ENCODE measurements at places on chromosomes 5 and 9.
A peak's percentile ranks its signal among the peaks of the same experiment; 100 is the strongest.

GRCh38 chr5:18102733-18103132 is 468.5 kb downstream of the TAF11L14 start:
- DNase-seq = no peak

- no peak for DNase-seq
Observed at GRCh38 chr5:132013711-132014110, 2.3 kb upstream of the ACSL6 start.

DNA sequence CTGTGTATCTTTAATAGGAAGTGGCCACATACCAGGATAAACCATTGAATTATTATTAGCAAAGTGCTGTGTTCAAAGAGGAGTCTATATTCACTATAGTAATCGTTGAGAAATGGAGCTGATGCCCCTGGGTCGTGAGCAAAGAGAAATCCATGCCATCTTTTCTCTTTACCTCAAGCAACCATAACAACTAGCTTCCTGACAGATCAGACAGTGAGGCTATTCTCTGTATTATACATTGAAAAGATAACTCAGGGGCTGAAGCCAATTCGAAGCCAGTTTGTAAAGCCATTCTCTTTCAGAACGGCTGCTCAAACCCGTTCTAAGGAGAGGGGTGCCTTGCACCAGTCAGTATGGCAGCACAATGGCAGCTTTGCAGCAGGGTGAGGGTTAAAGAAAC is 680.6 kb downstream of the SEMA5A start:
- no peak for DNase-seq

GRCh38 chr9:129640086-129640870 is 1.7 kb downstream of the ASB6 start:
- DNase-seq = no peak

GRCh38 chr5:96434201-96434645 is 1.2 kb upstream of the PCSK1 start:
- DNase-seq = peak; percentile 47

- no peak for DNase-seq
Observed at GRCh38 chr5:32116574-32117313, 57.4 kb downstream of the GOLPH3 start.

- DNase-seq = peak; percentile 49
Observed at GRCh38 chr5:158819840-158820620, 279.7 kb downstream of the EBF1 start.

DNA sequence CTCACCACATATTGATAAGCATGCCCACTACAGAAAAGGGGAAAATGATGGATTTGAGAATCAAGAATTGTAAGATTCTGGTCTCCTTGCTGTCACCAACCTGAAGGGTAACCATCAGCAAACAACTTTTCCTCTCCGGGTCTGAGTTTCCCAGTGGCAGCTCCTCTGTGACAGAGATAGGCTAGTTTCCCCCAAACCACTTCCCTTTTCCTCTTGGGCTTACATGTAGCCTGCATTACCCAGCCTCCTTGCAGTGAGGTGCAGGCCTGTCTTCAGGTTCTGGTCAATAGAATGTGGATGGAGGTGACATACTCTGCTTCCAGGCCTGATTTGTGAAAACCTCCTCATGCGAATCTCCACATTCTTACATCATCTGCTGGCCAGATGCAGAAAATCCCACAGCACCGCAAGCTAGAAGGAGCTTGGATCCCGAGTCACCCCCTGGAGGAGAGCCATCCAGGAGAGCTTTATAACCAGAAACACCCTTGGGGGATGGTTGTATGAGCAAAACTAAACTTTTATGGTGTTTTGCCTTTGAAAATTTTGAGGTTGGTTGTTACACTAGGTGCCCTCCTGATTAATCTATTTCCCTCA is 206.1 kb downstream of the RGS3 start:
- DNase-seq = no peak

DNA sequence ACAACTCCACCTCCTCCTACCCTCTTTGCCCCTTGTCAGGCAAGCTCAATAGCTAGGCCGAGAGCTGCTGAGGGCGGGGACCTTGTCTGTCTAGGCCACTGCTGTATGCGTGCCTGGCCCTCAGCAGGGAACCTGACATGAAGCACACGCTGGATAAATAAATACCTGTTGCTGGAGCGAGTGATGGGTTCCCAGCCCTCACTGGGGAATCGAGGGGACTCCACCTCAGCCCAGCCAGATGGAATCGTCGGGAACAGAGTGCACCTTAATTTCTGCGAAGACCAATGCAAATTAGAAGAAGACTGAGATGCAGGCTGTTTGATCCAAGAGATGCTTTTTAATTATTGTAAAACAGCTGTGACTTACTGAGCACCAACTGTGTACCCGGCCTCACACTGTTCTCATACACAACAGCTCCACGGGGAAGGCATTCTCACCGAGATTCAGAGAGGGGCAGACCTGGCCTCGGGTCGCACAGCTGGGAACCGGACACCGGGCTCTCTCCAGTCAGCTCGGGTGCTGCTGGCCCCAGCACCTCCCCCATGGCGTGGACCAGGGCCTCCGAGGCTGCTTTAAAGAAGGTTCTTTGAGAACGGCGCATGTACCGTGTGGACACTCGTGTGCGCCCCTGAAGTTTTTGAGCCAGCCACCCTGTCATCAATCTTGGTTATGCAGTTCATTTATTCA is 109.7 kb upstream of the IER5L start:
- no peak for DNase-seq

DNA sequence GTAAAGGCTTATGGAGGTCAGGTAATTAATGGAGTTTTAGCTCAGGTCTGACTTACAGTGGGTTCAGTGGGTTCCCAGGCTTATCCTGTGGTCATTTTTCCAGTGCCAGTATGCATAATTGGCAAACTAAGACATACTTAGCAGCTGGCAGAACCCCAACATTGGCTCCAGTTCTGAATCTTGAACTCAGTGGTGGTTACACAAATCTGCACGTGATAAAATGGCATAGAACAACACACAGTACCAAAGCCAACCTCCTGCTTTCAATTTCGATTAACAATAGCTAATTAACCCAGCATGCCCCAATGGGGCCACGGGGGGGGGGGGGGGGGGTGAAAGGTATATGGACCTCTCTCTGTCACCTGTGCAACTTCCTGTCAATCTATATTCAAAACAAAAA is 19.0 kb upstream of the BARX1 start:
- no peak for DNase-seq

GRCh38 chr9:113609562-113610318 is 146.2 kb downstream of the RGS3 start:
- DNase-seq = no peak

GRCh38 chr5:28880936-28881335 is 1842.5 kb upstream of the CDH9 start:
- DNase-seq = no peak

GRCh38 chr9:22415941-22416691 is 30.5 kb upstream of the DMRTA1 start:
- no peak for DNase-seq

DNA sequence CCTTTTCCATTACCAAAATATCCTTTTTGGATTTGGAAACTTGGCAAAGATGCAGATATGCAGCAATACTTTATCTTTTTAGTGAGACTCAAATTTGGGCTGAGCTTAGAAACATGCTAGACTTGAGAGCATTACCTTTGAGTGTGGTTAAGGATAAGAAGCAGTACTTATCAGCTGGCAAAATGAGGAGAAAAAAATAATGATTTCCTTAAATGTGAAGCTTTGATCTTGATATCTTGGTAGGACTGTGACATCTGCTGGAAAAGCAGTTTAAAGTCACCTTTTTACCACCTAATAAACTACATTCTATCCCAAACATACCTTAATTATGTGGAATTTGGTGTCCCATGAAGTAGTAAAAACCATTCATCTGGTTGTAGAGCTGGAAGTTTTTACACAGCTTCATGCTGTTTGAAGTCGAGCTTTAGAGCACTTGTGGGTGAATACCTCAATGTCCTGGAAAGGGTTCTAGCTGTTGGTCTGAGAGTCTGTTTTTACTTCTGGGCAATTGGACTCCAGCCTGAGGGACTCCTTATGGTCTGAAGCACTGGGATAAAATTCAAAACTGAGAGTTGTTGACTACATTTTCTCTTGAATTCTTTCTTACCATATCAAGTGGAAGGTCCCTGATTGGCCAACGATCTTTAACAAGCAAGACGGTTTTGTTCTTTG is 53.4 kb downstream of the LRRC70 start:
- no peak for DNase-seq

- peak; percentile 81 for DNase-seq
Observed at GRCh38 chr5:172175263-172175719, 12.7 kb downstream of the STK10 start.

DNA sequence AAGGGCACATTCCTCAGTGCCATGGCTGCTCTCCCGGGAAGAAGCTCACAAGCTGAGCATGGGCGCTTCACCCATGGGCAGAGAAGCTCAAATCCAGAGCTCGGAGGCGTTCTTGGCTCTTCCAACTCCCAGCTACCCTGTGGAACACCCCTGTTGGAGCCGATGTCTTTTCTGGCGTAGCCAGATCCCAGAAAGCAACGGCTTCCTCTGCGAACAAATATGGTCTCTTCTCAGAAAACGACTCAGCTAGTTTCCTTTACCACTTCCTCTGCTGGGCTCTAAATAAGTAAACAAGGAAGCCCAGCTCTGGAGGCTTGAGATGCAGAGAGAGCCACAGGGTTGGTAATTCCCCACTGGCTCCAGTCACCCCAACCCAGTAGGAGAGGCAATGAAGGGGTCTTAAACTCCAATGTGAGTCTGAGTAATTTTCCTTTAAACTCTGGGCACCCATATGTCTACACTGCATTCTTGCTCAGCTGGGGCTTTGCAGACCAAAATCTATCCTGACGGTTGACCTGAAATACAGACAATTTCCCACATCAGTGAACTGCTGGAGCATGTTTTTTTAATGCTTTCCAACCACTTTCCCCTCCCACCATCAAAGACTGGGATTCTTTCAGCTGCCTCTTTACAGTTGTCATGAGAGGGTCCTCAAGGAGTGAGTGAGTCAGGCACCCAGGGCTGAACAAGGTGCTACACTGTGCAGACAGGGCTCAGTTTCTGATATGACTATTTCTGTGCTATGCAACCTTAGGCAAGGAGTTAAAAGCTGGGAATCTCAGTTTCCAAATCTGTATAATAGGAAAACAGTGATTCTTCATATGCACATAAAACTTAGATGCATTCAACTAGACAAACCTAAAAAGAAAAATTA is at the start of gene LCP2:
TSS of gene LCP2 (minus strand) at position 189 of the 874 bp plus-strand sequence. CDS start at position 23, 166 bp downstream.
- DNase-seq = peak; percentile 54

DNA sequence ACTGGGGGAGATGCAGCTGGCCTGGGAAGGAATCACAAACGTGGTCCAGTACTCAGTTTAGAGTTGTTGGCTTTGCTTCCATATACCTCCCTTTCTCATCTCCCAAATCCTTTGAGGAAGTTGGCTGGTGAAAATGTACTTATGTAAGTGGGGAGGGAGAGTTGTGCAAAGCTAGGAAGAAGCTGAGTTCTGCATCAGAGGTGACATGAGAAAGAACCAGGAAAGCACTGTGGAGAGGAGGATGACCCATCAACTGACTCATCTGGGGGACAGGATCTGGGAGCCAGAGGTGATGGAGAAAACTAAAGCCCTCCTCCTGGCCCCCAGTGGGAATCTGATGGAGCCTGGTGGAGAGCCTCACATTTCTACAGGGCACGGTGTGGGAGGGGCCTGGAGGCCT is 16.2 kb downstream of the KCNMB1 start:
- DNase-seq = no peak

GRCh38 chr5:86526811-86527348 is 90.9 kb upstream of the COX7C start:
- no peak for DNase-seq

DNA sequence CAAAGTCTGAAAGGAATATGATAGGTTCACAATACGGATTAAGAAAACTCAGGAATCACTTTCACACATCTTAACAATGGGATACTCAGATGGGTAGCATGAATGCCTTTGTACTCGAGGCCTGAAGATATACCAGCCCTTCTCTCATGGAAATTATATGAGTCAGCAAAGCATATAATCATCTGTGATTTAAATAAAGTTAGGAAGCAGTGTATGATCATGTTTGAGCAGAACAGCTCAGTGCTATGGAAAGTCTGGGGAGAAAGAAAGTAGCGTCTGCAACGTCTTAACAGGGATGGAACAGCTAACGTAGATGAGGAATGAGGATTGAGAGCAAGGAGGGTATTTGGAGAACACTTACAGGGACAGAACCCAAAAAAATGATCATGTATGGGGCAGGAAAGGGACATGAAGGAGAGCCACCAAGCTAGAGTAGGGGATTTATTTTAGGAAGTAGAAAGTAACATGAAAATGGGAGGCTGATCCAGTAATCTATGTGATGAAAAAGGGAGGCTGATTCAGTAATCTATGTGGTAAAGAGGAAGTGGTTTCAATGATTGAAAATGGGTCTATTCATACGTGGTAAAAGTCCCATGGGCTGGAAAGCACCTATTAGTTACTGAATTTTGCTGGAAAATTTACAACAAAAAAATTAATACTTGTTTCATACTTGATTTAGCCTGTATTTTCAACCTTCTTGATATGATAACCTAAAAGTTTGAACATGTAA is 85.9 kb downstream of the GNA14 start:
- DNase-seq = no peak

GRCh38 chr5:118176146-118176545 is 812.2 kb downstream of the DTWD2 start:
- DNase-seq = no peak

DNA sequence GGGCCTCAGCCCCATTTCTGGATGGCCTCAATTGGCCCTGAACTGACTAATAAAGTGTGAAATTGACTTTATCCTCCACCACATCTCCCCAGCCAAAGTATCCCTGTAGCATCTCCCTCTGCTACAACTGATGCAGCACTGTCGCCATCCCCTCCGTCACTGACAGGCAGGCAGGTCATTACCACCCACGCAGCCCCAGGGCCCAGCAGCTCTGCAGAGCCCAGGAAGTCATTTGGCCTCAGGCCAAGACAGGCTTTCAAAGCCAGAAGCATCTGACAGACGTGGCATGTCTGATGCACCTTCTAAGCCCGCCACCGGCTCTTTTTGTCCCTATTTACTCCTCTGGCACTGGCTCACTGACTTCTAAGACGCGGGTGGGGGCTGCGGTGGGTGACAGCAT is 65.3 kb downstream of the ARHGEF37 start:
- no peak for DNase-seq

GRCh38 chr9:7489036-7489435 is 310.5 kb downstream of the DMAC1 start:
- DNase-seq = no peak

GRCh38 chr5:177089127-177089526 is 2.4 kb downstream of the FGFR4 start:
- DNase-seq = no peak

DNA sequence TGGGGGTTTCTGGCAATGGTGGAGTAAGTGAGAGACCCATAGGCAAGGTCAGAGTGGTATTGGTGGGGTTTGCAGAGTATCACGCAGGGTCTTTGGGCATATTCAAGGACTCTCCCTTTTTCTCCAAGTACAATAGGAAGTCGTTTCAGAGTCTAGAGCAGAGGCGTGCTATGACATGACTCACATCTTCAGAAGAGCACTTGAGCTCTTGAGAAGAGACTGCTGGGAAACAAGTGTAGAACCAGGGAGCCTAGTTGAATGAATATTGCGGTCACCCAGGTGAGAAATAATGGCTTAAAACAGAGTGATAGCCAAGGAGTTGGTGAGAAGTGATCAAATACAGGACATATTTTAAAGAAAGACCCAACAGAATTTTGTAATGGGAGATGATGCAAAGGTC is 813.4 kb downstream of the TLE1 start:
- no peak for DNase-seq

GRCh38 chr9:16152276-16153101 is 599.6 kb downstream of the CCDC171 start:
- DNase-seq = no peak

- DNase-seq = no peak
Observed at GRCh38 chr5:149453618-149454415, 74.7 kb upstream of the IL17B start.

- no peak for DNase-seq
Observed at GRCh38 chr5:96528826-96529474, 95.9 kb upstream of the PCSK1 start.

Measured in GM13976 (cell line).